LoVo (cell line): ENCODE measurements at places on chromosomes 1 and 21.
A peak's percentile ranks its signal among the peaks of the same experiment; 100 is the strongest.

DNA sequence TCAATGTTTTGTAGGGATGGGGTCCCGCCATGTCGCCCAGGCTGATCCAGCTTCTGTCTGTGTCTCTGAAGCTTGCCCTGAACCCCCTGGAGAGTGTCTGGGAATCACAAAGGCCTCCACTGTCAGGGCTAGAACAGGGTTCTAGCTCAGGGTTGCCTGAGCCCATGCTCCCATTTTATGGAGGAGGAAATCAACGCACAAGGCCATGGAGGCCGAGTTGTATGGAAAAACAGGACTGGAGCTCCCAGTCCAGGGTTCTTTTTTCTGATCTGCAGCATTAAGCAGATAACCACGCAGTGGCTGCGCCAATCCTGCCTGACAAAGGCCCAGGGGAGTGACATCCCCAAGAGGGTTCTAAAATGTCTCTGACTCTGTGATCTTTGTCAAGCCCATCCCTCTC is 67.6 kb upstream of the NBPF3 start:
- no peak for DNase-seq

- no peak for DNase-seq
Observed at GRCh38 chr1:42325014-42325402, 10.0 kb downstream of the FOXJ3 start.

DNA sequence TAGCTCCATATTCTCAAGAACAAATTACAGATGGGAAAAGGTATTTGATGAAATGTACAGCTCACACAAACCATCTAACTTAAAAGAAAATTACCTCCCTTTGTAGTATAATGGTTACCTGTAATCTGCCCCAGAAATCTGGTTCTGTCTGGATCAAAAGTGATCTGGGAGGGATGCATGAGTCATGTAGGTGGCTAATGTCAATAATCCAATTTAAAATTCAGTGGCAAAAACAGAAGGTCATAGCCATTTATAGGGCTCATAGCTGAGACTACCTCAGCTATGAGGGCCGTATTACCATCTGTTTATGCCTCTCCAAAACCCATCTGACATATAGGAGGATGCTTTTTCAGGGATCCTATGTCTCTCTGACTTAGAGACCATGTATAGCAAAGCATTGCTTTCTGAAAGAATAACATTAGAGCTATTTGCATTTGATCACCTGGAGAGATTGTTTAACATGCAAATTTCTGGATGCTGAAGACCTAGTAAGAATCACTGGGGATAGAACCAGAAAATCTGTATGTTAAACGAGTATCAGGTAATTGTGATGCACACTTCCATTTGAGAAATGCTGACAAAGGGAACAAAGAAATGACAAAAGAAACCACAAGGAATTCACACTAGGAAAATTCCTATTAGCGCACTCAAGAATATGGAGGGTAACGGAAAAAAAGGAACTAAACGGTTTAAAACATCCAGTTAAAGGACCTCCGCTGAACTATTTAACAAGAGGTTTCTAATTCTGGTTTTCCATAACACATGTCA is 17.6 kb downstream of the PAXBP1 start:
- no peak for DNase-seq

DNA sequence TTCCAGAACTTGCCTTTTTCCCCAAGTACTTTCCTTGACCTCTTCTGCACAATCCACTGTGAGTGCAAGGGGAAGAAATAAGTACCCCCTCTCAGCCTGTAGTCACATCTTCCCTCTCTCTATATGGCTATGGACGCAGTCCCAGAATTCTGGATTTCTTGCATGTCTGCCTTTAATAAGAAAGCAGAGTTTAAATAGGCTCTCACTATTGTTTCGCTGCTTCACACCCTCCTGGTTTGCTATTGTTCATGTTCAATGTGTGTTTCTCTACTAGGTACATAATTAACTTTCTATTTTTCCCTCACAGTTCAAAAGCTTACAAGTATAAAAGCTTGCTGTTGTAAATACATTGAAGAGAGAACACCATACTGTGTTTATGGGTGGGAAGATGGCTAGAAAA is 181.5 kb upstream of the C1orf105 start:
- no peak for DNase-seq

GRCh38 chr1:32924881-32925344 is 23.7 kb upstream of the TMEM54 start:
- DNase-seq: peak; percentile 19

- DNase-seq: no peak
Observed at GRCh38 chr1:79469139-79469538, 462.6 kb upstream of the ADGRL4 start.
